Activated T-helper 9 cell treated with anti-CD3 and anti-CD28 coated beads, Interleukin-2, amount 50 U/mL, for 16 hours (primary cell): ENCODE measurements at places on chromosomes 7 and 10.

GRCh38 chr10:30694518-30695228 is 65.1 kb upstream of the LYZL2 start:
- no peak for DNase-seq

- DNase-seq: no peak
Measured at GRCh38 chr7:159094919-159095915, 49.5 kb downstream of the VIPR2 start.

DNA sequence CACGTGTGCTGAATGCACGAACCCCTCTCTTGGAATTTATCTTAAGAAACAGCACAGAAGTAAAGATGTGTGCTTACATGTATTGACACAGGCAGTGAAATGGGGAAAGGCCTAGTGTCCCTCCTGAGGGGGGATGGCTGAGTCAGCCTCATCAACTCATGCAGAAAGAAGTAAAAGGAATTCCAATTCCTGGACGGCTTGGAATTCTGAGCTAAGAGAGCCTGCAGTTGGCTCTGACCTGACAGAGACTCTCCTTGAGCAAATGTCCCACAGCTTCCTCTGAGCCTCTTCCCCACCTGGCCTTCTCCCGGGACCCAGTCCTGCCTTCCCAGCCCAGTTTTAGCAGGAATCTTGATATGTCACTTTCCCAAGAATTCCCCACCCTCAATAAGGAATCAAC is 542.4 kb upstream of the ADARB2 start:
- DNase-seq: no peak

- no peak for DNase-seq
Measured at GRCh38 chr10:1410469-1411395, 326.6 kb downstream of the ADARB2 start.

GRCh38 chr10:61189912-61190311 is 245.9 kb upstream of the RHOBTB1 start:
- no peak for DNase-seq

- no peak for DNase-seq
Measured at GRCh38 chr7:29271319-29271658, 76.7 kb downstream of the CHN2 start.

DNA sequence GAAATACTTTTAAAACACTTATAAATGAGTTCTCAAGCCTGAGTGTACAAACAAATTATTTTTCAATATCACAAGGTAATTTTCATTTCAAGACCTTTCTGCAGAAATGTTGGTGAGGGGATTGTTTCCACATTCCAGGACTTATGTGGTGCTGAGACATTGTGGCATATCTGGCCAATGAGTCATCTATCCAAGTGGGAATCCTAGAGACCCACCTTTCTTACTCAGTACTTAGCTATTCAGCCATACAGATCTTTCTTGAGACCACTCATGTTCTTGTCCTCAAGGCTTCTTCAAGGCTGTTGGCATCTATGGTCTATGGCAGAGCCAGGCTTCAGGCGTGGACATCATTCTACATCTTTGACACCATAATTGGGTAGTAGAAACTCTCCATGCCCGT is 225.4 kb downstream of the DKK1 start:
- DNase-seq: no peak

DNA sequence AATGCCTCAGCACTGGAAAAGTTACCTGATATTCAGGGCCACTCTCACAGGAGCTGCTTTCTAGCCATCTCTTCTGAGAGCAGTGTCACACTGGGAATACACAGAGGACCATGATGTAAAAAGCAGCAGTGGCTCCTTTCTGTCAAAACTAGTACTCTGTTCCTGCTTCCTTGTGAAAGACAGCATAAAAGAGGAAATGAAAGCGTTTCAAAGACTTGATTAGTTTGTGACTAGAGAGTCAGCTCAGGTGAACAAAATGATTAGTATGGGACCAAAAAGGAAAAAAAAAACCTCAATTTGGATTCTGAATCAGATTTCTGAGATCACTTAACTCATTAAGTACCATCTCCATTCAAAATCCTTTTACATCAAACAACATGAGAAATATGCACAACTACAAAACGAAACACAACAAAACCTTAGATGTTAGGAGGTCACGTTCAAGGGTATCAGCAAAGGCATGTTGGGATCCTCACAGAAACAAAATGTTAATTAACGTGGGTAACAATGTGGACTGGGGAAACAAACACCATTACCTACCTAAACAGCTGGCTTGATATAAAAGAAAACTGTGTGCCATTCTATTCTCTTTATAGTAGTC is 103.7 kb downstream of the MACC1 start:
- no peak for DNase-seq

DNA sequence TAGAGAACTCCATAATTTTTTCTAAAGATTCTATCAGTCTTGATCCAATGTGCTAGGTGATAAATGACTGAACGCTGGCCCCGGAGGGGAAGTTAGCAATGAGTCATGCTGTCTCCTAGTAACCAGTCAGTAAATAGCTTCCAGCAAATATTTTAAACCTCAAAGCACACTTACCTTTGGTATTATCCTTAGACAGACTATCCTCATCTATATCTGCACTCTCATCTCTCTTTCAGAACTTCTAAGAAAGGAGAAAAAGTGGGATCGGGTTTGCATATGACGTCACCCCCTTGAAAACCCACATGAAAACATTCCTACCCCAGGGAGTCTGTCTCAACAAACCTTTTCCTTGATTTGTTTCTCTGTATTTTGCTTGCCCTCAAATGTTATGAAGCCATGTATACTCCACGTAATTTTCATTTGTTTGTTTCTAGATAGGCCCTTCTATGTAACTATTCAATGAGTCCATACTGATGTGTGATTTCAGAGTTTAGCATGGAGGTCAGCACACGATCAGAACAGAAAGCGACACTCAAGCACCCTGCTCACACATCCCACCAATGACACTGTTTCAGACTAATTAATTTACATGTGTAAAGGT is 174.9 kb upstream of the NRP1 start:
- no peak for DNase-seq

- DNase-seq: no peak
Measured at GRCh38 chr10:110260746-110261477, 43.8 kb downstream of the SMNDC1 start.
